ENCODE measurements at places on chromosomes 6 and 20.

GRCh38 chr6:9699888-9700287 lies 715.0 kb downstream of the TFAP2A start:
- DNase-seq: no peak

- DNase-seq: no peak
Observed at GRCh38 chr6:39353698-39354315, 31.3 kb upstream of the KCNK16 start.

- no peak for DNase-seq
Observed at GRCh38 chr6:122710908-122711635, 68.4 kb upstream of the FABP7 start.

DNA sequence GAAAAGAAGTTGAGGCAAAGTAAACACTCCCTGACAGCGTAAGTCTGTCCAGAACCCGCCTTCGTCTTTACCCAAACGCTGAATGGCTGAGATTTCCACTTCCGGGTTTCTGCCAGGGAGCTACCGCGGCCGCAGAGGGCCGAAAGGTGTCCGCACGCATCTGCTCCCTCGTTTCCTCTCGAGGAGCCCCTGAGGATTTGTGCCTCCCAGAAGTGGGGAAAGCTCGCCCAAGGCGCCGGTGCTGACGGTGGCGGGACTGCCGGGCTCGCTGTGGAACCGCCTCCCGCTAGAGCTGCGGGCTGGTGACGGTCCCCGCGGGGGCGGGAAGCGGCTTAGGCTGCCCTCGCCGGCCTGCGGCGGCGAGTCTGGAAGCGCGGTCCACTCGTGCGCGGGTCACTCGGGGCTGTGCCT lies 1760.2 kb upstream of the DEFB115 start:
- no peak for DNase-seq

GRCh38 chr6:166650824-166651807 lies 24.1 kb upstream of the RPS6KA2 start:
- no peak for DNase-seq

GRCh38 chr6:47152666-47153403 lies 110.7 kb upstream of the ADGRF1 start:
- no peak for DNase-seq

DNA sequence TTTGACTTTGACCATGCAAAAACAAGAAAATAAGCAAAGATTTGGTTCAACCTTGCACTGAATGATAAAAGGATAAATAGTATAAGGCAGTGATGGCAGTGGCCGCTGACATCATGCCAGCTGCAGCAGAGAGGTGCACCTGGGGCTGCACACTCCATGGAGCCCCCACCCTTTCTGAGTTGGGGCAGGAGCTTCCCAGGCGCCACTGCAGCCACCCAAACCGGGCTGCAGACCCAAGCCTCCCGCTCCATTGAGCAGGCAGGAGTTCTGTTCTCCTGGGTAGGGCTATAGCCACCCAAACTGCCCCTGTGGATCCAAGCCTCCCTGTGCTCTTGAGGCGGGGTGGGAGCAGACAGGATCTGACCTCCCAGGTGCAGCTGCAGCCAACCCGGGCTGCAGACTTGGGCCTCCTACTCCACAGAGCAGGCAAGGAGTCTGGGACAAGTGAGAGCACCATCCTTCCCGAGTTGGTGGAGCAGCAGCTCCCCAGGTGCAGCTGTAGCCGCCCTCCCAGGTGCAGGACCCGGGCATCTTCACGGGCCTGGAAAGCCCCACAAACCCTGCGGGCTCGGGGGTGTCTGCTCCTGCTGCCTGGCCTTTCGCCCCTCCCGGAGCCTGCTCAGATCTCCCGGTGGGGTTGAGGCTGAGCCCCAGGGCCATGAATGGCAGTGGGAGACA lies 537.9 kb downstream of the TENT5A start:
- DNase-seq: no peak

DNA sequence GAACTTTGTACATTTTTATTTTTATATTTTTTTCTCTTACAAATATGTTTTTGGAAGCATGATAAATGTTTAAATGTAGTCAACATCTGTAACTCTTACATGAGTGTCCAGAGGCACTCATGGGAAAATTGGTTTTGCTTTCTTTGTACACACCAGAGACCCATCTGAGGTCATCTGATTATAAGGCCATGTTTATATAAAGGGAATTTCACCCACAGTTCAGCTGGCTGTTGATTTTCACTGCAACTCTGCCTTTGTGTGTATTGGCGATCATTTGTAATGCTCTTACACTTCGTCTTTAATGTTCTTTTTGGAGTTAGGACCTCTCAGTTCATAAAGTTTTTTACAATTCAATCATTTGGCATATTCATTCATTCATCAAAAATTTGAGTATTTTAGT lies 28.1 kb downstream of the RIOK1 start:
- no peak for DNase-seq

- DNase-seq: no peak
Observed at GRCh38 chr6:1348675-1349074, 36.8 kb downstream of the FOXQ1 start.

- DNase-seq: no peak
Observed at GRCh38 chr6:1335367-1336037, 23.6 kb downstream of the FOXQ1 start.

DNA sequence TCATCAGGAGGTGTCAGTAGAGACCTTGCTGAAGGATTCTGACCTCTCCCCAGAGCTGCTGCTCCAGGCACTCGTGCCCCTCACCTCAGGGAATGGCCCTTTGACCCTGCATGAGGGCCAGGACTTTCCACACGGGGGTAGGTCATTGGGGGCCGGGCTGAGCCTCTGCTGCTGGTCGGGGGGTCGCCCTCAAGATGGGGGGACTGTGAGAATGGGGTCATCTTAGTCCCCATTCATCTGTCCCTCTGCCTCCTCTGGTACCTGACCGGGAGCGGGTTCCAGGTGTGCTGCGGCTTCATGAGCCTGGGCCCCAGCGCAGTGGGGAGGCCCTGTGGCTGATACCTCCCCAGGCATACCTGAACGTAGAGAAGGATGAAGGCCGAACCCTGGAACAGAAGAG lies 15.8 kb downstream of the DNPH1 start:
- no peak for DNase-seq

DNA sequence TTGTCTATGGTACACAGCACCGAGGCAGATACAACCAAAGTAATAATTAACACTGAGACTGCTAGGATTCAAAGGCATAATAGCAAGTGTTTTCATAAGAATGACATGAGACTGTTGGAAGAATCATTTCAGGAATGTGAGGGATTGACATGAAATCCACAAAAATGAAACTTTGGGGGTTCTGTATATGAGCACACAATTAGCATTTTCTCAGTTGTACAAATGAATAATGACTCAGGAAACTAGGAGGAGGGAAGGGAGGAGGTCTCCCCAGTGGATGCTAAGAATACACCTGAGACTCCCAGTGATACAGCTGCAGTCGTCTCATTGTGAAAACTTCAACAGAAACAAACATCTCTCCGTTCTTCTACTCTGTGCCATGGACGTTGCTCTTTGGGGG lies 428.4 kb upstream of the PLCB4 start:
- DNase-seq: no peak

DNA sequence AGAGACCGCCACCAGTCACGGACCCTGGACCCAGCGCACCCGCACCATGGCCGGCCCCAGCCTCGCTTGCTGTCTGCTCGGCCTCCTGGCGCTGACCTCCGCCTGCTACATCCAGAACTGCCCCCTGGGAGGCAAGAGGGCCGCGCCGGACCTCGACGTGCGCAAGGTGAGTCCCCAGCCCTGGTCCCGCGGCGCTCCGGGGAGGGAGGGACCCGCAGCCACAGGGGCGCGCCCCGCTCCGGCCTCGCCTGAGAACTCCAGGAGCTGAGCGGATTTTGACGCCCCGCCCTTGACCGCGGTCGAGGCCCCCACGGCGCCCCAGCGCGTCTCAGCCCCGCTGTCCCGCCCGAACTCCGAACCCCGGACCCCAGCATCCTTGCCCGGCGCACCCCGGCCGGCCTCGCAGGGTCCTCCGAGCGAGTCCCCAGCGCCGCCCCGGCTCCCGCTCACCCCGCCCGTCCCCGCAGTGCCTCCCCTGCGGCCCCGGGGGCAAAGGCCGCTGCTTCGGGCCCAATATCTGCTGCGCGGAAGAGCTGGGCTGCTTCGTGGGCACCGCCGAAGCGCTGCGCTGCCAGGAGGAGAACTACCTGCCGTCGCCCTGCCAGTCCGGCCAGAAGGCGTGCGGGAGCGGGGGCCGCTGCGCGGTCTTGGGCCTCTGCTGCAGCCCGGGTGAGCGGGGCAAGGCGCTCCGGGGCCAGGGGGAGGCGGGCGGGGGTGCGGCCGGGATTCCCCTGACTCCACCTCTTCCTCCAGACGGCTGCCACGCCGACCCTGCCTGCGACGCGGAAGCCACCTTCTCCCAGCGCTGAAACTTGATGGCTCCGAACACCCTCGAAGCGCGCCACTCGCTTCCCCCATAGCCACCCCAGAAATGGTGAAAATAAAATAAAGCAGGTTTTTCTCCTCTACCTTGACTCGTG lies at the start of gene OXT:
TSS of gene OXT (plus strand) at position 11 of the 920 bp plus-strand sequence. CDS start at position 47, 36 bp downstream.
- peak; percentile 59 for DNase-seq

- no peak for DNase-seq
Observed at GRCh38 chr6:21886542-21887151, 293.1 kb downstream of the SOX4 start.

GRCh38 chr6:159608961-159609651 lies 83.9 kb downstream of the SOD2 start:
- no peak for DNase-seq

- no peak for DNase-seq
Observed at GRCh38 chr6:169949511-169950097, 198.2 kb downstream of the ERMARD start.

DNA sequence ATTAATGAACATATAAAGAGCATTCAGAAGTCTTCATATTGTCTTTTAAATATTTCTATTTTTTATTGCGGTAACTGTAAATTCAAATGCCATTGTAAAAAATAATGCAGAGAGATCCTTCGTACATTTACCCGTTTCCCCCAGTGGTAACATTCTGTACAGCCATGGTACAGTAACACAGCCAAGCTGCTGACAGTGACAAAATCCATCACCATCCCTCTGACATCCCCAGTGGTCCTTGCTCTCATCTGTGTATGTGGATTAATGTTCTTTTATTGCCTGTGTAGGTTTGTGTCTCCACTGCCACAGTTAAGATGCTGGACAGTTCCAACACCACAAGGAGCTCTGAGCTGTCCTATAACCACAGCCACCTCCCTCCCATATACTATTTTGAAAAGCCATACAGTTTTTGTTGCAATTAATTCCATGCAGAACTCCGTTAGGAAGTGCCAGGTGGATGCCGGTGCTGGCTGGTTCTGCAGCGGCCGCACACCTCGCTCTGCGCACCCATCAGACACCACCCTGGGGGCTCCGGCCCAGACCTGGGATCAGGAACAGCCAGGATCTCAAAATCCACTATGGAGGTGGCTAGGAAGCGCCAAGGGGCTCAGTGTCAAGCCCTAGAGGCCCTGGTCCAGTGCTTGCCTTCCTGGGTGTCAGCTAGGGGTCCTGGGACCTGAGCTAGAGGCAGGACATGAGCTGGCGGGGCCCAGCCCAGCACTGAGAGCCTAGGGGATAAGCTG lies 93.1 kb upstream of the PMEPA1 start:
- no peak for DNase-seq

DNA sequence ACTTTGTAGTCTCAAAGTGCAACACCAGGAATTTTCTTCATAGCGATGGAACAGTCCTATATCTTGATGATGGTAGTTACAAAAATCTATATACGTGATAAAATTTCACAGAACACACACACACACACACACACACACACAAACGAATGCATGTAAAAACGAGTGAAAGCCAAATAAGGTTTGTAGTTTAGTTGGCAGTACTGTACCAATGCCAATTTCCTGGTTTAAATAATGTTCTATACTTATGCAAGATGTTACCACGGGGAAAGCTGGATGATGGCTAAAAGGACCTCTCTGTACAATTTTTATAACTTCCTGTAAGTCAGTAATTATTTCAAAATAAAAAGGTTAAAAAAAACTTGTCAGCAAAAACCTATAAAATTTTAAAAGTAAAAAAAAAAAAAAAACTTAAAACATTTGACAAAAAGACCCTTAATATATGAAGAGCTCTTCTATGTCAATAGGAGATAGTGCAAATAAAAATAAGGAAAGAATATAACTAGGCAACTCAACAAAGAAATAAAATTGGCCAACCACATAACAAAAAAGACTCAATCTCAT lies 37.6 kb downstream of the PDSS2 start:
- DNase-seq: no peak

DNA sequence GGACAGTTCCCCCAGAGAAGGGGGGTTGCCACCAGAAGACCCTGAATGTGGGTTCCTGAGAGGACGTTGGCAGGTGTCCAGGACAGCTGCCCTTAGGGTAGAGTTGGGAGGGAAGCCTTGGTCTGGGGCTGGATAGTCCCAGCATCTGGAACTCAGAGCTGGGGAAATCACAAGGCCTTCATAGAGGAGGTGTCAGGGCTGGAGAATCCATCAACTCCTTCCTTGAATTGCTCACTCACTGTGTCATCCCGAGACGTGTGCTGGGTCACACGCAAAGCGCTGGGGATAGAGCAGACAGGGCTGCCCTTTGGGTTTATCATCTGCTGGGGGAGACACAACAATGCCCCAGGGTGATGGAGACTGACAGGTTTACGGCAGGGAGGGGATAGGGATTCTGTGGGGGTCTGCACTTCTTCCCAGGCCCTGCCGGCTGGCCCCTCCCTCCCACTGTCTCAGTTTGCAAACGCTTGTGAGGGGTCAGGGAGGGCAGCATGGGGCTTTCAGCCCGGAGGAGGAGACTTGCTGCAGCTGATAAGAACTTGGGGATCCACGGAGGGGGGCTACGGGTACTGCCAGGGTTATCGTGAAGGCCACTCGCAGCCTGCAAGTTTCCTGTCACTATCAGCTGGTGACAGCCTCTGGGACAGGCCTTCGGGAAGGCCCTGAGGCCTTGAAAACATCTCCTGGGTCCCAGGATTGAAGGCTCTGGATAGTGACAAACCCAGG lies 18.6 kb downstream of the RBM38 start:
- DNase-seq: no peak

DNA sequence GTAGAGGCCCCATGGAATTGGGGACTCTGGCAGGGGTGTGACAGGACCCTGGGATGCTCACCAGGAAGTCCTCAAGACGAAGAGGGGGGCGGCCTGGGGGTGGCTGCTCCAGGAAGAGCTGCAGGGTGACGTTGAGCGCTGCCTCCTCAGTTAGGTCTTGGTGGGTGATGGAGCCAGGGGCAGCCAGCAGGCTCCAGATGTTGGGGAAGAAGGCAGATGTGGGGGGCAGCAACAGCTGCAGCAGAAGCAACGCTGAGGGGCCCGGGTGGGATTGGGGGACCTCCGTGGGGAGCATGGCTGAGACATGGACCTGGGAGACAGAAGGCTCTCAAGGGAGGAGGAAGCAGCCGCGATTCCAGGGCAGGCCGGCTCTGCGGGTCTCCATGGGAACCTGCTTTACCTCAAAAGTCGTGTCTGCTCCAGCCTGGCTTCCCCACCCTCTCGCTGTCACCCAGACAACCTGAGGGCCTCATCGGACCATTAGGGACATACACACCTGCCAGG lies 591 bp downstream of the VWA7 start:
- no peak for DNase-seq

DNA sequence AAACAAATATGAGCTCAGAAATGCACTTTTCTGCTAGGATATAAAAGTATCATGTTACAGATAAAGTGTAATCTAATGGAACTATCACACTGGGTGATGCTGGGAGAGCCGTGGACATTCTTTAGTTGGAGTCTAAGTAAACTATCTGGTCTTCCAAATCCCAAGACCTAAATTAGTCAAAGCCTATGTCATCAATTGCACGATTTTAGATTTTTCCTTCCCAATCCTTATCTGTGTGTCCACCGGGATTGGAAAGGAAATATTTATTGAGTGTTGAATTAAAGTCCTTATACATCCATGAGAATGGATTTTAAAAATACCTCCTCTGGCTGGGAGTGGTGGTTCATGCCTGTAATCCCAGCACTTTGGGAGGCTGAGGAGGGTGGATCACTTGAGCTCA lies 19.6 kb upstream of the MRAP2 start:
- DNase-seq: no peak

GRCh38 chr6:27809939-27810767 lies 102.0 kb downstream of the OR2B2 start:
- DNase-seq: peak; percentile 58

Data from activated CD8-positive, alpha-beta memory T cell treated with anti-CD3 and anti-CD28 coated beads for 1 hour (primary cell).